ENCODE measurements at places on chromosomes 3 and 15.

DNA sequence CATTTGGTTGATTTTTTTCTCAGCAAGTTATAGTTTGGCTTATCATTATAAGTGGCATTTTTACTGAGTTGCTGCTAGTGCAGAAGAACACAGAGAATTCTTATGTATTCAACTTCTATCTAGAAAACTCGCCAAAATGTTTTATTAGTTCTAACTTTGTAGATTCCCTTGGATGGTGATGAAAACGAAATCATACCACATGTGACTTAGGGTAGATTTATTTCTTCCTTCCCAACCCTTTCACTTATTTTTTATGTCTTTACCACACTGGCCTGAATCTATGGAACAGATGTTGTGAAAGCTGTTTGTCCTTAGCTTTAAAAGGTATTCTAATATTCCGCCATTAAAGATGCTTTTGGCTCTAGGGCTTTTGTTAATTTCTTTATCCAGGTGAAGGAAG lies 503.3 kb upstream of the CFAP20DC start:
- DNase-seq, result no peak

- DNase-seq, result no peak
These were observed 3.7 kb upstream of the PLD1 start for GRCh38 chr3:171813897-171814460.

GRCh38 chr15:85353516-85353915 lies 26.9 kb upstream of the AKAP13 start:
- no peak for DNase-seq

DNA sequence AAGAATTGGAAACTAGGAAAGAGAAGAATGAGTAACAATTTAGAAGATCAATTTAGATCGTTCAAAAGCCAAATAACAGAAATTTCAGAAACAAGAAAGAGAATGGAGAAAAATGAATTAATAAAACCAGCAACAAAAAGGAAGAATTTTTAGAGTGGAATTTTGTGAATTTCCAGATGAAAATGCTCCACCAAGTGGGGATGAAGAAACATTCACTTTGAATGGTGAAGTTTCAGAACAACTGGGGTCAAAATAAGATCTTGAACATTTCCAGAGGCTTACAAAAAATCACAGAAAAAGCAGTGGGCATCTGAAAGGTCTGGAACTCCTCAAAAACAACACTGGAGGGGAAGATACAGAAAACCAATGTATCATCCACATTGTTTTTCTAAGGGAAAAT lies 4.2 kb upstream of the MOBP start:
- DNase-seq, result no peak

GRCh38 chr3:126549861-126550487 lies 8.8 kb downstream of the C3orf22 start:
- DNase-seq, result no peak

- no peak for DNase-seq
These were observed 12.6 kb downstream of the OSBPL11 start for GRCh38 chr3:125582707-125583106.
